Endothelial cell (in vitro differentiated cells): ENCODE measurements at places on chromosomes 4 and X.

DNA sequence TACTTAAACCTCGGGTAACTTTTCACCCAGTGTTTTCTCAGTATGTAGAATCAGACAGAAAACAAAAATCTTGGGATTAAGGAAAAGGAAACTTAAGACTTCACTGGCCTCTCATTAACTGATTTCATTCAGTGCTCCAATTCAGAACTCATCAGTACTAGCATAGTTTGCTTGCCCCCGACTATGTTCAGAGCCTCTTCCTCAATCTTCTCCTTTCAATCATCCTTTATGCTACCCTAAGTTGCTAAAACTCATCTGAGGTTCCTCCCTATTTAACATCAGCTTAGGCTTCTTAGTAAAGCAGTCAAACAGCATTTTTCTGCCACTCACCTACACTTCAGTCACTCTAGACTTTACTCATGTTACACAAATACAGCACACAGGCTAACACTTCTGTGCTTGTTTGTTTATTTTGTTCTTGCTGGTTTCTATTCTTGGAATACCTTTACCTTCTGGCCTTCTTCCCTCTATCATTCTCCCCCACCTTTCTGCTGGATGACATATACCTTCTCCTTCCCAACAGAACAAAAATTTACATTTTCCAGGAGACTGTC is 163.0 kb upstream of the TLL1 start:
- no peak for DNase-seq

DNA sequence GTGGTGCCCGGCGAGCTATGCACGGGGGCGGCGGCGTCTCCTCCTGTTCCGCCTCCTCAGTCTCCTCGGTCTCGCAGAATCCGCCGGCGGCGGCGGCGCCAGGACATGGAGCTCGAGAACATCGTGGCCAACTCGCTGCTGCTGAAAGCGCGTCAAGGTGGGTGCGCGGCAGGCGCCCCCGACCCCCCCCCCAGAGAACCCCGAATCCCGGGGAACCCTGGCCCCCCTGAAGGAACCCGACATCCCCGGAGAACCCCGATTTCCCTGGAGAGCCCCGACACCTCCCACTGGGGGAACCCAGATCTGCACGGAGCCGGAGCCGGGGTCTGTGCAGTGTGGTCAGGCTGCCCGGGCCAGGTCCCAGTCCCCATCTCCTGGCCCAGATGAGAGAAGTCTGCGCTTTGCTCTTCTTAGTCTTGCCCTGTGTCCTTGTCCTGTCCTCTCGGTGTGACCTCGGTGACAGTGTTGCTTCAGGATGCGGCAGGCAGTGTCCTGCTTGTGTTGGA is 648 bp downstream of the GRK4 start:
- peak; percentile 53 for DNase-seq

GRCh38 chrX:132953354-132953753 is 5.1 kb downstream of the HS6ST2 start:
- no peak for DNase-seq

DNA sequence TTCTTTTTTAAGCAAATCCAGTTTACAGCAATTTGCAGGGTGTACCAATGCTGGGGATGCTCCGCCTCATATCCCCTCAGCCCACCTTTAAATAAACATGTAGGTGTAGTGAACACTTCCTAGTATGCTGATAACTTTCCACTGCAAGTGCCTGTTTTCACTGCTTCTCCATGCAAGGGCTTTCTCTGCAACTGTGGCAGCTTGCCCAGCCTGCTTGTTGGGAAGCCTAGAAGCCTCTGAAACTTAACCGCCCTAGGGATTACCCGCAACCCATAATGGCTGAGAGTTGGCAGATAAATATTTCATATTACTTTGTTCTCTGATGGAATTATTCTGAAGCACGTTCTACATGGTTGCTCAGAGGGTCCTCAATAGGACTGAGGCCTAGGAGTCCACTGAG is 253.7 kb upstream of the DDX53 start:
- DNase-seq = no peak

DNA sequence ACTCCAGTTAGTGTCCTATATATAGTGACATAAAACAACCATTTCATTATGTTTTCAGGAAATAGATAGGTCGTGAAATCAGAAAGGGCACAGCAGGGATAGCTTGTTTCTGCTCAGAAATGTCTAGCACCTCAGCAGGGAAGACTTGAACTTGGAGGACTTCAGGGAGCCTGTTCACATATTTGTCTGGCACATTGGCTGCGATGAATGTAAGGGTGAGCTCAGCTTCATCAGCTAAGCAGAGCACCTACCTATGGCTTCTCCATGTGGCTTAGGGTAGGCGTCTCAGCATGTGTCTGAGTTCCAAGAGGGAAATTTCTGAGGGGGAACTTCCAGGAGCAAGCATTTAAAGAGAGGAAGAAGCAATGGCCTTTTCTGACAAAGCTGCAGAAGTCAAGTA is 126.2 kb downstream of the PCDH10 start:
- no peak for DNase-seq

GRCh38 chrX:7223271-7223670 is 75.3 kb upstream of the PUDP start:
- no peak for DNase-seq
